Smooth muscle cell of the pulmonary artery (primary cell): ENCODE measurements at places on chromosomes 2 and 18. TPM values are rescaled to one million over a fixed set of nuclear protein-coding genes. Genes with fewer than 3 reads are reported as not detected.

Gene RBM44
- total RNA-seq, result 0.33 and 0.36 TPM in 2 replicates

Gene TMEM37
- total RNA-seq, result 0.10 TPM in 1 of 2 replicates, not detected in the other

Gene GAREM1
- total RNA-seq, result 3.2 and 3.5 TPM in 2 replicates

Gene CABYR
- 3.3 and 5.7 TPM in 2 replicates for total RNA-seq

Gene CRYGD
- not detected in 2 replicates for total RNA-seq

Gene UGT1A8
- total RNA-seq, result 0.17 TPM in 1 of 2 replicates, not detected in the other

Gene LIPT1
- total RNA-seq, result 6.0 and 6.6 TPM in 2 replicates

Gene GAL3ST2
- total RNA-seq, result 0.33 and 0.46 TPM in 2 replicates

Gene TRIM54
- 0.10 TPM in 1 of 2 replicates, not detected in the other for total RNA-seq

Gene NYAP2
- total RNA-seq, result not detected in 2 replicates

Gene PROC
- total RNA-seq, result 0.26 TPM in 1 of 2 replicates, not detected in the other

Gene RUFY4
- total RNA-seq, result not detected in 2 replicates
